Stimulated activated CD4-positive, alpha-beta T cell treated with anti-CD3 and anti-CD28 coated beads, Interleukin-1b, Interleukin-23, amount 100 ng/mL, for 48 hours (primary cell): ENCODE measurements at places on chromosomes 12 and 14.
A peak's percentile ranks its signal among the peaks of the same experiment; 100 is the strongest.

- peak; percentile 71 for DNase-seq
Observed at GRCh38 chr14:100317912-100318808, 5.0 kb upstream of the SLC25A47 start.

- DNase-seq = no peak
Observed at GRCh38 chr12:95395696-95396095, 78.3 kb upstream of the METAP2 start.

GRCh38 chr14:106883218-106883692 is 1356.9 kb downstream of the TMEM121 start:
- DNase-seq = peak; percentile 85

GRCh38 chr14:104816616-104816884 is 15.6 kb downstream of the ZBTB42 start:
- no peak for DNase-seq

GRCh38 chr12:119730381-119730780 is 62.4 kb downstream of the PRKAB1 start:
- no peak for DNase-seq
